NCI-H2171 treated with DMSO at 0.1 percent for 48 hours (cell line): ENCODE measurements at places on chromosomes 2 and 18.

DNA sequence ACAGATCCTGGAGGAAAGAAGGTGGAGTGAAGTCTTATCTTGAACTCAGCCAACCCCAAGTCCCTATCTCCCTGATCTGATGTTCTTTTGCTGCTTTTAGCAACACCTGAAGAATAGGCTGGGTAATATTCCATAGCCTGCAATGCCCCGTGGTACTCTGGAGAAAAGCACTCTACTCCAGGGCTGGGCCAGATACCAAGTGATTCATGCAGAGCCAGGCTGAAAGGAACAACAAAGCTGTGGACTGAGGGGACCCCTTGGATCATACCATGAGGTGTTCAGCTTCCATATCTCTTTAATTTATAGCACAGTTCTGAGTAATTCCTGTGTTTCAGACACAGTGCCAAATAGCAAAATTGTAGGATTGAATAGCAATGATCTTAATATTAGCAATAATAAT, 130.6 kb downstream of the NXPH2 start:
- DNase-seq, result no peak

GRCh38 chr2:178943745-178944144, 106.2 kb downstream of the CCDC141 start:
- no peak for DNase-seq

DNA sequence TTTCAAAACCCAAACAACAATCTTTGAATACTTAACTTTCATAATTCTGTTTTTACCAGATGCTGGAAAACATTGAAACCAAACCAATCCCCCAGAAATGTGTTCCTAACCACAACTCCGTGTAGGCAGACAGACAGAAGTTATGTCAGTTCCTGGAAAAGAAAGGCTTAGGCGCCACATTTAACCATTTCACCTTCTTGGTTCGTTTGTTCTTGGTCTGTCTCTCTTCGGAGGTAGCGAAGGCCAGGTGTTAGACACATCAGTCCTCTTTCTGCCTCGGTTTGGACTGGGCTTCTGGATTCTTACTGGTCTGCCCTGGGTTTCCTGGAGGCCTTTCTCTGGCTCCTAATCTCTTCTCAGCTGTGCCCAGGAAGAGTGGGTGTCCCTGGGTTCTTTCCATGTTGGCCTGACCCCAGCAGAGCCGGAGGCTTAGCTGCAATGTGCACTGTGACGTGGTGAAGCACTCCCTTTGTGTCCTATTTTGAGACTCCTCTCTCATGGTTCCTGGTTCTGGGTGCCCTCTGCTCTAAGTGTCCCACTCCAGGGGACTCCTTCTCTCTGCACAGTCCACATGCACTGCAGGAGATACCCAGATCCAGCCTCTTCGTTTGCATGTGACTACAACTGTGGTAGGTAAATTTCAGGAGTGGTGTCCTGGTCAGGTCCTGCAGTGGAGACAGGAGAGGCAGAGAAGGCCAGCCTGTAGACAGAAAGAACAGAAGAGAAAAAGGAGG, 23.1 kb upstream of the RAB31 start:
- no peak for DNase-seq

DNA sequence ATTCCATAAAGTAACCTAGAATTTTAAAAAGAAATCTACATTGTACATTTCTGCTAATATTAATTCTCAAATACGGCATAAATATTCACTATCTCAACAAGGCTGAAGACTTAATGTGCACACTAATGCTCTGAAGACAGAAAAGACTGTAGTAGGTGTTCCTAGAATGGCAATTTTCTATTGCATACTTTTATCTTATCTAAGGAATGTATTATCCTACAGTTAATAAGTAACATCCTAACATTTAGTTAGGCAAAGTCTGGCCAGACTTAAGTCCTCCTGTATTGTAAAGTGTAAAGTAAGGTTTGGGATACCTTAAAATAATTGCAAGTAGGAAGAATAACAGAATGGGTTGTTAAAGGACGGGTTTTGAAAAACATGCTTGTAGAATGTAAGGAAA, 42.2 kb downstream of the CHST9 start:
- DNase-seq, result no peak

DNA sequence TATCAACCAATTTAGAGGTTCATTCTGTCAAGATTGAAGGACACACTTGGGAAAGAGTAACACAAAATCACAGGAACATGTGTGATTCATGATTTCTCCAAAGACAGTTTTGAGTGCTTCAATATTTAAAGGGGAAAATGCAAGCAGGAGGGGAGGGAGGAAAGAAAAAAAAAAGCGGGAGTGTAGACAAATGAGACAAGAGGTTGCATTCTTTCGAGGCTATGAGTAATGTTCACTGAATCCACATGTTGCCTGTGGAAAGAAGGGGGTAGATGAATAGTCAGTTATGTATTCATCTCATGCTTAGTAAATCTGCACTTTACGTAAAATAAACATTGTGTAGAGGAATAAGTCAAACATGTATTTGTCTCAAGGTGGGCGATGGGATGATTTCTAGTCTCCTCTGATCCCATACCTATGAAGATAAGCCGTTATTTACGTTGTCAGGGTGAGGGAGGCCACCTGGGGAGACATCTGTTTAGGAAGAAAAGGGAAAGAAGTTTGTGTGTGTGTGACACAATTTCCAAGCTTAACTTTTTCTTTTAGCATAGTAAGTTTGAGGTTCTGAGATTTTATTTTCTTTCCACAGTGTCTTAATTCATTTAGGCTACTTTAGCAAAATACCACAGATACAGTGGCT, 211.0 kb upstream of the ZC3H15 start:
- no peak for DNase-seq

DNA sequence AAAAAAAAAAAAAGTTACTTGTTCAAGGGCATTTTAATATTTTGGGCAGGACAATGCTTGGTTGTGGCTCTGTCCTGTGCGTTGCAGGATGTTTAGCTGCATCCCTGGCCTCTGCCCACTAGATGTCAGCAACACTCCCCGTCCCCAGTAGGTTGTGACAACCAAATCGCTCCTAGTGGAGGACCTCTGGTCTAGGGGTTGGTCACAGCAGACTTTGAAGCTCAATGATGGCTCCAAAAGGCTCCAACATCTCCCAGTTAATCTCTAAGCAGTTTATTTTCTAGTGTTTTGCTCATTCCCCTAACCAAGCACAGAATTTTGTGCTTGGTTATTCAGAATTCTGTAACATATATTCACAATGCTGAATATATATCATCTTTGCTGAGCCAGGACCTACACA, 67.0 kb downstream of the CHRNA1 start:
- peak; percentile 64 for DNase-seq

- DNase-seq, result no peak
Observed at GRCh38 chr18:65326805-65327204, 424.0 kb upstream of the CDH7 start.
